ENCODE measurements at places on chromosomes 7 and 10.

DNA sequence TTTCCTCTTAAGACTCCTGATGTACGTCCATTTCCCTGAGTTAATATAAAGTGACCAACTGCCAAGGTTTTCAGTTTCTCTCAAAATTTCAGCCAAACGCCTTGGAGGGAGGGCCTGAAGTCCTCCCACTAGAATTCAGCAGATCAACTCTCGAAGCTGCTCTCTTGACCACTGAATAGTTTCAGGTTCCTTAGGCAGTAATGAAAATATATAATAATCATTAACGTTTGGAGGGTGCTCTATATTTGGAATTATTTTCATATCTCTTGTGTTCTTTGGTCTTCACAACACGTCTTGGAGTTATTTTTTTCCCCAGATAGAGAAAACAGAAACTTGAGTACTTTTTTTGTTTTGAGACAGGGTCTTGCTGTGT lies 123.6 kb upstream of the SFMBT2 start:
- no peak for DNase-seq

GRCh38 chr7:4700577-4701235 lies 18.6 kb downstream of the FOXK1 start:
- no peak for DNase-seq

GRCh38 chr7:105715528-105715927 lies 134.2 kb upstream of the EFCAB10 start:
- no peak for DNase-seq

DNA sequence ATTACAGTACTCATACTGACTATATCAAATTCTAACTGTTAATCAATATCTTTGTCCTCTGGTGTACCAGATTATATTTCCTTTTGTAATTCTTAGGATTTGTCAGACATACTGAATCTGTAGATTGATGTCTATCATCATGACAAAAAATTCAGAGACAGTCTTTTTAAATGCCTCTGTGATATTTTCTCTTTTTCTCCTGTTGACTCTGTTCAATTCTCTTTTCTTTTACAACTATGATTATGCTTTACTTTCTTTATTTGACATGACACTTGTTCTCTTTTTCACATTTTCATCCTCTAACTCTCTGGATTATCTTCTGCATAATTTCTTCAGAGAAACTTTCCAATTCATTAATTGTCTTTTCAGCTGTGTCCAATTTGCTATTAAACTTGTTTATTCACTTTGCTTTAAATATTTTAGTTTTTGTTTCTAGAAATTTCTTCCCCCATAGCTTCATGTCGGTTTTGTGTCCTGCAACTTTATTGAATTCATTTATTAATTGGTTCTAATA lies 153.6 kb downstream of the PFKFB3 start:
- no peak for DNase-seq

DNA sequence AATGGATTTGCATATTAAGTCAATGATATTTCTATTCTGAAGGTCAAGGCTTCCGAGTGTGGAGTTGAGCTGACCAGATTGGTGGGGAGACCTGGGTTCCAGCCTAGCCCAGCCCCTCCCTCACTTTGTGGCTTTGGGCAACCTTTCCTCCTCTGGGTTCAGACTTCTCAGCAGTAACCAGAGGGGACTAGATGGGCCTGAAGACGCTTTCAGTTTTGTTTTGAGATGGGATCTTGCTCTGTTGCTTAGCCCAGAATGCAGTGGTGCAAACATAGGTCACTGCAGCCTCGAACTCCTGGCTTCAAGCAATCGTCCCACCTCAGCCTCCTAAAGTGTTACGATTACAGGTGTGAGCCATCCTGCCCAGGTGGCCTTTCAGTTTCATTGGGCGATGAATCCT lies 68.1 kb upstream of the LEP start:
- DNase-seq, result no peak

DNA sequence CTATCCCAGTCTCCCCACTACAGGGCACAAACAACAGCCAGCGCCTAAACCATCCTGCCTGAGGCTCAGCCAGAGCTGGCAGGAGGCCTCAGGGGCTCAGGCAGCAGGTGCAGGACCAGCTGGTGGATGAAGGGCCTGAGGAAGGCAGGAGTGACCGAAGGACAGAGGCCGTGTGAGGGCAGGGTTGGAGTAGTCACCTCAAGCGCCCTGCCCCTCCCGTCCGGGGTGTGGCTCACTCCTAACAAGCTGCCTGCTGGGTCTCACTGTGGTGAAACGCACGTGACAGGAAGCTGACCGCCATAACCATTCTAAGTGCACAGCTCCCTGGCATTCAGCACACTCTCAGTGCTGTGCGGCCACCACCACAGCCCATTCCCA lies 281.1 kb downstream of the ELFN1 start:
- DNase-seq, result no peak
